CMK (cell line): ENCODE measurements at places on chromosomes 5 and 9.

GRCh38 chr9:13555989-13556500 lies 276.6 kb upstream of the MPDZ start:
- no peak for DNase-seq

- DNase-seq, result no peak
Measured at GRCh38 chr9:107213561-107214028, 69.5 kb upstream of the RAD23B start.

DNA sequence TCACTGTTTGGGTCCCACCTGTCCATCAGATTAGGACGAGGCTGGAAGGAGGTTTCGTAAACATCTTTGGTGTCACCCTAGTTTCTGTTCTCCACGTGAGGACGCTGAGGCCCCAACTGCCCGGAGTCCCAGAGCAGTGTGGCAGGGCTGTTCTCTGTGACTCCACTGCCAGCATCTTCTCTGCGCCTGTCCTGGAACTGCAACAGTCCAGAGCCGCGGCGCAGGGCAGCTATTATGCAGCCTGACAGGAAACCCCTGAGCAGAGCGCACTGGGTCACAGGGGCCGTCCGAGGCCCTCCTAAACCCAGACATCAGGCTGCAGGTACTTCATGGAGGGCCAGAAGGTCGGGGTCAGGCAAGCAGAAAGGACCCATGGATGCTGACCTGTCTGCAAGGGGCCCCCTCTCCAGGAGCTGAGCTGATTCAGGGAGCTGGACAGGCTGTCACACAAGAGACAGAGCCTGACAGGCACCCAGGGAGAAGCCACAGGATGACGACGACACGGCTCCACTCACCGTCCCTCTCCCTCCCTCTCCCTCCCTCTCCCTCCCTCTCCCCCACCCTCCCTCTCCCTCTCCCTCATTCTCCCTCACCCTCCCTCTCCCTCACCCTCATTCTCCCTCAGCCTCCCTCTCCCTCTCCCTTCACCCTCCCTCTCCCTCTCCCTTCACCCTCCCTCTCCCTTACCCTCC lies 31.7 kb downstream of the DBH start:
- DNase-seq, result no peak

DNA sequence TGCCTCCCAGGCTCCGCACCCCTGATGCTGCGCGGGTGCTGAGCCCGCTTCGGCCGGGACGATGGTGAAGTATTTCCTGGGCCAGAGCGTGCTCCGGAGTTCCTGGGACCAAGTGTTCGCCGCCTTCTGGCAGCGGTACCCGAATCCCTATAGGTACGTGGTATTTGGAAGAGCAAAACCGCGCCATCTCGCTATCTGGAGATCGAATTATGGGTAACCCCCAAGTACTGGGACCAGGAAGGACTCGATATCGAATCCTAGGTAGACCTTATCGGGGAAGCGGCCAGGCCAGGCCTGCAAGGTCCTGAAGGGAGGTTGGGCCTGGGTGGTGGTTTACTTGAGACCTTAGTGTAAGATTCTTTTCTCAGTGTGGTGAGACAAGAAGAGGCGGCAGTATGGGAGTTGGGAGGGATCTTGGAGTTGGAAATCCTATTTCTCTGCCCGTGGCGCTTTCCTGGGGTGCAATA lies 359 bp downstream of the PRELID1 start:
- no peak for DNase-seq

- no peak for DNase-seq
Measured at GRCh38 chr5:32082701-32083100, 91.4 kb downstream of the GOLPH3 start.

- DNase-seq, result no peak
Measured at GRCh38 chr9:18745710-18746109, 271.8 kb downstream of the ADAMTSL1 start.

GRCh38 chr5:151571270-151572173 lies 19.6 kb downstream of the FAT2 start:
- DNase-seq, result no peak

- no peak for DNase-seq
Measured at GRCh38 chr5:149455889-149456409, 76.9 kb upstream of the IL17B start.

DNA sequence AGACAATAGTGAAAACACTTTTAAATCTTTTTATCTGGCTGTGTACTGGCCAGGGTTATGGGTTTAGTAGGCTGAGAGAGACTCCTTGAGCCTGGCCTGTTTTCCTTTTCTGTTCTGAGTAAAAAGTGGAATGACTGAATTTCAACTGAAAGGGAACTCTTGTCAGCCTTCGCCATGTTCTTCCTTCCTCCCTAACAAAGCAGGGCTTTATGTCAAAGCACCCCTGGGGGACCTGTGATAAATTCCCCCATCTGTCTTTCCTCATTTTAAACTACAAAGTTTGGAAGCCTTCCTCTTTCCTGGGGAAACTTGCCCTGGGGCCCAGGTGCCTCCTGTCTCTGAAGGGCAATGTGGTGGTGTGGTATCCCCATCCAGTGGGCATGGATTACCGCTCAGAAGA lies 29.7 kb downstream of the LARP1 start:
- DNase-seq, result no peak

- no peak for DNase-seq
Measured at GRCh38 chr5:106269252-106269843, 1401.4 kb downstream of the EFNA5 start.

DNA sequence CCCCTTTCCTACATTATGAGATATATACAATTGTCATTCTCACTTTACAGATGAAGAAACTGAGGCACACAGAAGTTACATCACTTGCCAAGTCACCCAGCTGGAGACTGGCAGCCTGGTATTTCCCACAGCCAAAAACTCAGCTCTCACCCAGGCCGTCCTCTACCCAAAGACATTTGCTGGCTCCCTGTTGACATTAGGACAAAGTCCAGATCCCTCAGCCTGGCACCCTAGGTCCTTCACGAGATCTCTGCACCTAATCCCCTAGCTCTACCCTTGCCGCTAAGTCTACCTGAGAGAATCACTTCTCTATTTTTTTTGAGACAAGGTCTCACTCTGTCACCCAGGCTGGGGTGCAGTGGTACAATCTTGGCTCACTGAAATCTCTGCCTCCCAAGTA lies 26.8 kb upstream of the LHX2 start:
- no peak for DNase-seq

- peak; percentile 31 for DNase-seq
Measured at GRCh38 chr5:126373375-126374108, 49.7 kb upstream of the GRAMD2B start.

DNA sequence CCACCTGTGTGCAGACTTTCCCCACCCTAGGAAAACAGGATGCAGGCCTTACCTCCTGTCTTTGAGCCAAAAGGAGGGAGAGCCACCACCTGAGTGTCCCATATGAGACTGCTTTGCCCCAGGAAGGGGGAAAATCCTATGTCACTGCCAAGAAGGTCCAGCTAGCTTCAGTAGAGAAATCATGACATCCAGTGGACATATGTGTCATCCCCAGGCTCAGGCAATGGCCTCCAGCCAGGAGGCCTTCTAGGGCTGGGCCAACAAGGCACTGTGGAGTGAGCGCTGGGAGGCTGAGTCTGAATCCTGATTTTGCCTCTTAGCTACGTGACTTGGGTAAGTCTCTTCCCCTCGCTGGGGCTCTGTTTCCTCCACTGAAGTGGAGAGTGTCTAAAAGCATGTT lies 60.2 kb downstream of the SMIM23 start:
- DNase-seq, result no peak

DNA sequence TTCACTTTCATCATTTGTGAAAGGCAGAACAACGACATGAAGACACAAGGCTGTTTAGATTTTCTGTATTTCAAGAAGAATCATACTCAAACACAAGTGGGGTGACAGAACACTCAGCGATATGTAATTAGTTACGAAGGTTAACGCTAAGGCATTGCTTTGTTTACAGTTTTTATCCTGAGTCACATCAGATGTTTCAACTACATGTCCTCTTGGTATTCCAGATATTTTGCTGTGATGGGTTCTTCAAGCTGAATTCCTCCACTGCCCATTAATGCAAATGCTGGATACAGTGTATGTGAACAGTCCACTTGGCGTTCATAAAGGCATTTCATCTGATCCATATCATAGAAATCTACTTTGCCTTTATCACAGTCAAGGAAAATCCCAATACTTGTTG lies 43.4 kb downstream of the TRIM36 start:
- DNase-seq, result no peak

- DNase-seq, result no peak
Measured at GRCh38 chr5:9338796-9339195, 207.1 kb downstream of the SEMA5A start.

DNA sequence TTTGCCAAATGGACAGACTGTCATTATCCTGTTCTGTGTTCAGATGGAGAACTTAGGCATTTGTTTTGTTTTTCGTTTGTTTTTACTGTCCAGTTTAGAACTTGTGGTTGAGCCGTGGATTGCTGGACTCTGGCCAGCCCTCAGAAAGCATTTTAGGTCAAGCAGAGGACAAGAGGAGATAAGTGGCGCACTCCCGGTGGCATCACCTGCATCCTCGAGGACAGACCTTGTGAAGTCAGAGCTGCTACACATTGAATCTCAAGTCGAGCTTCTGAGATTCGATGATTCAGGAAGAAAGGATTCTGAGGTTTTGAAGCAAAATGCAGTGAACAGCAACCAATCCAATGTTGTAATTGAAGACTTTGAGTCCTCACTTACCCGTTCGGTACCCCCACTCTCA lies 8.9 kb downstream of the MTRR start:
- no peak for DNase-seq

- DNase-seq, result no peak
Measured at GRCh38 chr5:137481596-137481995, 17.5 kb downstream of the SPOCK1 start.

DNA sequence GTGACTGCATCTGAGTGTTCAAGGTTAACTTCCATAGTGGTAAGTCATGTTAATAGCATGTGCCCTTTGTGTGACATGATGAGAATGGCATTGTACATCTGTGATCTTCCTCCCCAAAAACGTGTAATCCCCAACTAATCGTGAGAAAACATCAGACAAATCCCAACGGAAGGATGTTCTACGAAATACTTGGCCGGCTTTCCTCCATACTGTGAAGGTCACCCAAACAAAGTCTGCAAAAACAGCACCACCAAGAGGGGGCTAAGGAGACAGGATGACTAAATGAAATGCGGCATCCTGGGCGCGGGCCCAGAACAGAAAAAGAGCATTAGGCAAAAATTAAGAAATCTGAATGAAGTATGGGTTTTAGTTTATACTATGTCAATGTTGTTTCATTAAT lies 81.8 kb downstream of the MED10 start:
- DNase-seq, result no peak

GRCh38 chr9:107669422-107669821 lies 179.9 kb upstream of the KLF4 start:
- no peak for DNase-seq

DNA sequence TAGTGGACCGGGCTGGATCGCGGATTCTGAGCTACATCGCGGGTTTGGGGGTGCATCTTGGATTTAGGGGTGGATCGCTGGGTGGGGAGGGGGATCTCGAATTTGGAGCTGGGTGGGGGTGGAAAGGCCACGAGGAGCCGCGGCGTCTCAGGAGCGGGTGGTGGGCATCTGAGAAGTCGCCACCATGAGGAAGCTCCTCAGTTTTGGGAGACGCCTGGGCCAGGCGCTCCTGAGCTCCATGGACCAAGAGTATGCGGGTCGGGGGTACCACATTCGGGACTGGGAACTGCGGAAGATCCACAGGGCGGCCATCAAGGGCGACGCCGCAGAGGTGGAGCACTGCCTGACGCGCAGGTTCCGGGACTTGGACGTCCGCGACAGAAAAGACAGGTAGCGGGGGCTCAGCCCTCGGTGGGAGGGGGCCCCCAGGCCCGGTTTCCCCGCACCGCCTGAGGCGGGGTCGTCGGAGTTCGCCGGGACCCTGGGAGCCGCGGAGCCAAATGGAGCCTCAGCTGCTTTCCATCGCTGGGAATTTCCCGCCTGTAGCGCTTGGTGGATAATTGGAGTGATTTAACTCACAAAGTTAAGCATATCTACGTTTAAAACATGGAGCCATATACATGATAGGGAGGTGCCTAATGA lies 376 bp downstream of the ANKRD18B start:
- peak; percentile 4 for DNase-seq
